Suppressor macrophage treated with lipopolysaccharide for 1 hour (primary cell): ENCODE measurements at places on chromosomes 5 and 9.
A peak's percentile ranks its signal among the peaks of the same experiment; 100 is the strongest.

DNA sequence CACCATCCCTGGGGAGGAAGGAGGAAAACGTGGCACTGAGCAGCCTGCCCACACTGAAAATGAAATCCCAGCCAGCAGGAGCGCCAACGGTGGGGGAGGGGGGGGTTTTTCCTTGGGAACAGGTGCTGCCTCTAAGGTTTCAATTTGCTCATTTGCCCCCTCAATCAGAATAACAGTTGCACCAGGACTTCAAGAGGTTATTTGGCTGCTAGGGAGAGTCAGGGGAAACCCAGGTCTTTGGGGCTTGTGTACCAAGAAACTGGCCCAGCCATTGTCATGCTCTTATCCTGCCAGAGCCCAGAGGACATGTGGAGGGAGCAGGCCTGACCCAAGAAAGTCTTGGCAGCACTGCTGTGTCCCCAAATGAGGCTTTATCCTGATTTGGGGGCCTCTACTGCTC, 66.5 kb downstream of the NDFIP1 start:
- no peak for DNase-seq

GRCh38 chr9:135290086-135290485, 189.5 kb upstream of the PPP1R26 start:
- DNase-seq: no peak

GRCh38 chr9:107982001-107982400, 492.4 kb upstream of the KLF4 start:
- peak; percentile 31 for DNase-seq

GRCh38 chr5:85967681-85968080, 650.1 kb upstream of the COX7C start:
- DNase-seq: no peak

DNA sequence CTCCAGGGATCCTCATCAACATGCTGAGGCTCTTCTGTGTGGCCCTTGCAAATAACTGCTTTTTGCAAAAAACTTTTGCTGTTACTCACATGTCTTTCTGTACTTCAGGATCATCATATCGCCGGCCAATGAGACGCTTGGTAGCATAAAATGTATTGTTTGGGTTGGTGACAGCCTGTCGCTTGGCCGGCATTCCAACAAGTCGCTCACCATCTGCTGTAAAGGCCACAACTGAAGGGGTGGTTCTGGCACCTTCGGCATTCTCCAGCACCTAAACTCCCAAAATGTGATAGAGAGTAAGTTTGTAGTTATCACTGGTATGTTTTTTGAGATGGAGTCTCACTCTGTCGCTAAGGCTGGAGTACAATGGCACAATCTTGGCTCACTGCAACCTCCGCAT, 4.3 kb downstream of the HSPA9 start:
- DNase-seq: no peak

GRCh38 chr5:7976411-7977190, 107.7 kb downstream of the MTRR start:
- DNase-seq: no peak

- no peak for DNase-seq
Measured at GRCh38 chr9:106626936-106627335, 236.0 kb upstream of the ZNF462 start.

DNA sequence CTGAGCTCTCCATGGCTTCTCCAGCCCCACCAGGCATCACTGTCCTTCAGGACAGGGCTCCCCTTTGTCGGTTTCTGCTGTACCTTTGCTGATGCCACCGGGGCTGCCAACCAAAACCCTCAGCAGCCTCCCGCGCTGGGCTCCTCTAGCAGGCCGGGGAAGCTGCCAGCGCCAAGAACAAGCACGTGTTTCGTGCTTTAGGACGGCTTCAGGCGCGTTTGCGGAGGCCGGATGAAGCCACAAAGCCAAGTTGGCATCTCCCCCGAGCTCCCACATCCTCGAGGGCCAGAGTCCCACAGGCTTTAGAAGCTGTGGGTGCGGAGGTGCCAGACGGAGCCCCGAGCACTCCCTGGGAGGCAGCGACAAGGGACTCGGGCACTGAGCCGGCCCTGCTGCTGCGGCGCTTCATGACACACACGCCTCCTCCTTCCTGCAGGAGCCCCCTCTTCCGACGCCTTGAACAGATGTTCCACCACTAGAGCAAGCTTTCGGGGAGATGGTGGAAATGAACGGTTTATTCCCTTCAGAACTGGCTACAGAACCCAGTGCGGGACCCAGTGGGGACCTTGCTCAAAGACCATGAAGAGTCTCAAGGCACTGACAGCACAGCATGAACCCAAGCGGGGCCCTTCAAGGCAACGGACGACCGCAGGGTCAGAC, 36.7 kb downstream of the SARDH start:
- DNase-seq: no peak

DNA sequence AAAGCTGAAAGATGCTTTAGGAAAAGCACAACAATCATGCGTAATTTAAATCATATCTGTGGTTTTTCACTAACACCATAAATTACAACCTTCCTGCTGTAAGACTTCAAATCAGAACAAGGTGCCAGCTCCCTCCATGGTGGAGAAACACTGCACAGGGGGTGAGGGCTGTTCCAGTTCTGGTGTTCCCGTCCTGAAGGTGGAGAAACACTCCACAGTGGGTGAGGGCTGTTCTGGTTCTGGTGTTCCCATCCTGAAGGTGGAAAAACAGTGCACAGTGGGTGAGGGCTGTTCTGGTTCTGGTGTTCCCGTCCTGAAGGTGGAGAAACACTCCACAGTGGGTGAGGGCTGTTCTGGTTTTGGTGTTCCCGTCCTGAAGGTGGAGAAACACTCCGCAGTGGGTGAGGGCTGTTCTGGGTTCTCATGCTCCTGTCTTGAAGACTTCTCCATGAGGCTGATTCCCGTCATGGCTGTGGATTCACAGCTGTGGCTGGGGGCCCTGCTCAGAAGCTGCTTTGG, 12.9 kb downstream of the PLEKHG4B start:
- DNase-seq: no peak

DNA sequence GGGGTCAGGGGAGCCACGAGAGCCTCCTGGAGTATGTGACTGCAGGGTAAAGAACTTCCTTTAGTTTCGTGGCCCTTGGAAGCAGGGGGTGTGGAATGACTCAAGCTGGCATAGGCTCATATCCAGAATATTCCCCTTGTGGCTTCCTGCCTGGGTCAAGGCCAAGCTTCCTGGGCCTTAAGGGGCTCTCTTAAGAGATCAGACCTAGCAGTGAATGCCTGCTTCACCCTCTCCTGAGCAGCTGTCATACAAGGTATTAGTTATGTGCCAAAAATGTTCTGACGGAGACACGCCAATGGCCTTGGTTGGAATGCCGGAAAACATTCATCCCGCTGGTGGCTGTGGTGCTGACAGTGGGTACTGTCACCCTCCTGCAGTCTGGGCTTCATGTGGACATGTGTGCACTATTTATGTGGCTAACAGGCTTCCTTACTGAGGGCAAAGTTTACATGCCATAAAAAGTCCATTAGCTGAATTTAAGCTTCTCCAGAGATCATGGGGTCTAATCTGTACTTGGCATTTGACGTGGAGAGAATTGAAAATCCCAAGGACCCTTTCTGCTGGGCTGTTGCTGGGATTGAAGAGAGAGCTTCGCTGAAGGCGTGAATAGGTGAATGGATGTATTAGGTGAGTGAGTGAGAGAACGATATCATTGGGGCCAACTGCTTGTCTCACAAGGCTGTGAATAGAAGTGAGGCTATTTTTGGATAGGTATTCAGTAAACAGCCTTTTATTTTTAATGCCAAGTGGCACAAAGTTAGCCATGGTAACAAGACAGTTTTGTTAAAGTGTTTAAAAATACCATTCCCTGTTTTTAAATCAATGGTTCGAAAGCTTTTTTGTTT, 156.8 kb downstream of the MACROH2A1 start:
- peak; percentile 42 for DNase-seq

- DNase-seq: no peak
Measured at GRCh38 chr5:103016167-103016566, 103.8 kb downstream of the GIN1 start.

DNA sequence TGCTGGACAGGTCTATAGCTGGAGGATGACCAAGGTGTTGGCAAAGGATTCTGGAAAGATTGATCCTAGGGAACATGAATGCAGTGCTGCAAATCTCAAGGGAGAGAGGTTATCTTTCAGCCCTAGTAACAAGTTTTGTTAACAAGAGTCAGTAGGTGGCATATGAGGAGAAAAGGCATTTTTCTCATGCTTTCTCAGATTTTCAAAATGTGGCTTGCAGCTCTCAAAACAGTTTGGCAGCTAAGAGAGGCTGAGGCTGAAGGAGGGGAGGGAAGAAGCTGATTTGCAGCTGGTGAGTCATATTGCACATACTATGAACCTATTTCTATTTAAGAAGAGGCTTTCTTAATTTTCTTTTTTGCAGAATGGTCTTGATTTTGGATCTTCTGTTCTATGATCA, 64.3 kb upstream of the PCA3 start:
- DNase-seq: no peak

DNA sequence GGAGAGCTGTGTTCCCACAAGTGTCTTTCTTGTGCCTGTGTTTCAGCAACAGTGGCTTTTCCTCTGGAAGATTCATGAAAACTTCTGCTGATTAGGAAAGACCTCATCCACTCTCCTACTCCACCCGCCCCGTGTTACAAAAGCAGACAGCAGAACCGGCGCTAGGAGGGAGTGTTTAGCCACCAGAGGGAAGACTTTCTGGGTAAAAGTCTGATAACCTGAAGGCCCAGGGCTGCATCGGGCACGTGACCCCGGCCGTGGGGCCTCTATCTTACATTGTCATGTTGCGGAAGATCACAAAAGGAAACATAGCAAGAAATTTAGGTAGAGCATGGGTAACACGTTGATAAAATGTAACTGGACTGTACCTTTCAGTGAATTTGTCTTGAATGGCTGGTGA, 32.0 kb upstream of the DMRT2 start:
- no peak for DNase-seq

DNA sequence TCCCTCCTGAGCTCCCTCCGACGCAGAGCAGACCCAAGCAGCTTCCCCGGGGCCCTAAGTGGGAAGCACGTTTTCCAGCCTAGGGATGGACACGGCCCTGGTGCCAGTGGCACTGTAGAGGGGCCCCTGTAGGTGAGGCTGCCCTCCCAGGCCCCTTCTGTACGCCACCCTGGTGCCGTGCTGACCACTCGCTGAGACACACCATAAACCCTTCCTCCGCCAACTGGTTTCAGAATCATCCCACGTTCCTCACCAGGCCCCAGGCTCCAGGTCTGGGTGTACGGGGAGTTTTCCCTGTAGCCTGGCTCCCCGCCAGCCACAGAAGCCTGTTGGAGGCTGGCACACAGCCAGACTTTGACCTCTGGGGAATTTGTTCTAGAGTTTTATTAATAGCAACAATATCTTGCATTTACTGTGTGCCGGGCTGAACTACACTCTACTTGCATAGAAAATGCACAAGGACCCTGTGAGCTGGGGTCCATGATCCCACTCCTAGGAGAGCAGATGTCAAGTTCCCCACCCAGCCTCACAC, 18.2 kb upstream of the WDR38 start:
- DNase-seq: no peak

DNA sequence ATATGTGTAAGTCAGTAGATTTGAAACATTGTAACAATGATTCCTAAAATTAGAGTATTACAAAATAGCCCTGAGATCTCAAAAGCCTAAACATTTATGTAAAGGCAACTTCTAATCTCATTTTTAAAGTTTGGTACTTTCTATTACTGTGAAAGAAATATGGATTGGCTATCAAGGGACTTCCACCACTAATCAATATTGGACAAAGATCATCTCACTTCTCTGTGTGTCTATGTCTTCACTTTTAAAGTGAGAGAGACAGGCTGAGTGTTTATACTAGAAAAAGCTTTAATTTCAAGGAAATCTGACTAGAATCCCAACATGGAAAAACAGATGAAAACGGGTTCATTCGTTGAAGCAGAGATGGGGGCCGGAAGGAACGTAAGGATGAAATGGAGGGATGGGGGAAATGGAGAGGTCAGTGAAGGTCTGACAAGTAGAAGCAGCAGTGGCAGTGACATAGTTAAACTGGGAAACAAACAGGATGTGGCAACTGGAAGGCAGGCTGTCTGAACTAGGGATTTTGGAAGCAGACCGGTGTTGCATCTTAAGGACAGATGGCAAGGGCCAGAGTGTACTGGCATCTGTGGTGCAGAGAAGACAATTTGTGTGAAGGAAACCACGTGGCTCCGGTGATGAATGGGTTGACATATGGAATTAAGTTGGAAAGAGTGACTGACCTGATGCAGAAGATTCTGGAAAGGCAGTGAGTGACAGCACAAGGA, 60.8 kb downstream of the PDE4D start:
- no peak for DNase-seq

DNA sequence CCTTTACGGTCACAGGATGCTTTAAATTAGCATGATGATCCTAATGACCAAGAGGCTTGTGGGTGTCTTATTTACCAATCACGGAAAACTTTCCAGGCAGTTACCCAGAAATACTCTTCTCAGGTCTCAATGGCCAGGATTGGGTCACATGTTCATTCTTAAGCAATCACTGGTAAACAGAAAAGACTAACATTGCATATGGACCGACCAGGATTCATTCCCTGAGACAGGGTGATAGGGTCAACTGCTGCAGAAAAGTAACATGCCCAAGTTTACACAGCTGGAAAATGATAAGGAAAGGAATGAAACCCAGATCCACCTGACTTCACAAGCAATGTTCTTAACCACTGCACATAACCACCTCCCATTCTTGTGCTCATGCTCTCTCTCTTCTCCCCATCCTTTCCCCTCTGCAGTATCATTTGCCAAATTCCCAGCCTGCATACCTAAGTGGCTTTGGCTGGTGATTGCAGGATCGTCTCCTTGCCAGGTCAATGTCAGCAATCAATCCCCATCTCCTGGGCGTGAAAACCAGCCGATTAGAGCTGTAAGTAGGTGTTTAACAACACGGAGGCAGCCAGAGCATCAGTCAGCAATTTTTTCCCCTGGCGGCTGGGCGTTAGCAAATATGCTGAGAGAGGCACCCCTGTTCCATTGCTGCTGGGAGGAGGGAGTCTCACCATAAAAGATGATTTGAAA, 219.4 kb downstream of the NMUR2 start:
- no peak for DNase-seq

DNA sequence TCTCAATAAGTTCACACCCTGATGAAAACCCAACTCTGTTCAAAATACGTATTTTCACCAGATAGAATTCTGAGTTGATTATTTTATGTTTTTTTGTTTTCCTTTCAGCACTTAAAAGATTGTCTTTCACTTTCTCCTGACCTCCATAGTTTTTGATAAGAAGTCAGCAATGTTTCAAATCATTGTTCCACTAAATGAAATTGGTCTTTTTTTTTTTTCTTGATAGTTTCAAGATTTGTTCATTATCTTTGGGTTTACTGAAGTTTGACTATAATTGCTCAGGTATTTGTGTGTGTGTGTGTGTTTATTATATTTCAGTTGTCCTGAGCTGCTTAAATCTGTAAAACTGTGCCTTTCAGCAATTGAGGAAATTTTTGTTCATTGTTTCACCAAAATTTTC, 498.7 kb downstream of the TLE1 start:
- no peak for DNase-seq

- peak; percentile 69 for DNase-seq
Measured at GRCh38 chr5:109691996-109692395, 2.3 kb downstream of the MAN2A1 start.

- no peak for DNase-seq
Measured at GRCh38 chr5:159309689-159310433, 20.4 kb downstream of the IL12B start.

GRCh38 chr9:76650692-76651091, 113.5 kb upstream of the PCA3 start:
- DNase-seq: no peak

GRCh38 chr5:157350939-157351801, 85.2 kb downstream of the CYFIP2 start:
- DNase-seq: no peak

- DNase-seq: peak; percentile 25
Measured at GRCh38 chr5:131635684-131636572, 899 bp upstream of the RAPGEF6 start.

- no peak for DNase-seq
Measured at GRCh38 chr5:2894316-2894715, 142.8 kb upstream of the IRX2 start.

- no peak for DNase-seq
Measured at GRCh38 chr9:35570709-35571504, 34.2 kb upstream of the TESK1 start.
